ENCODE measurements at places on chromosomes 1 and 21.

DNA sequence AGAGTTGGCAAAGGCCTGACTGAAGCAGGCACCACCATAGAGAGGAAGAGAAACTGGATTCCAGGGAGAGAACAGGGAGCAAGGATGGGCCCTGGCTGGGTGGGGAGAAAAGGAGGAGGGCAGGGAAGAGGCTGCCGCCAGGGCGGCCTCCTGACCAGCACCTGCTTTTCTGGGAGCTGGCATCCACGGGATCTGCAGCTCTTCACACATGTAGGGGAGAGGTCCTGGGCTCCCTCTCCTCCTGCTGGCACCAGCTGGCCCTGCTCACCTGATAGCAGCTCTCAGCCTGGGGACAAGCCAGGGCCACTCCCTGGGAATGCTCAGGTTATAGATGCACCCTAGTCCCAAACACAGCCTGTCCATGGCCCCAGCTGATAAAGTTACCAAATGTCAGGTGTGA lies 39.9 kb downstream of the TEX35 start:
- H3K4me1 ChIP-seq = peaks cover under 1% of the 10 kb centered on the region
- no peaks in the 10 kb centered on the region for H3K36me3 ChIP-seq
- H3K4me3 ChIP-seq = no peak overlapping the region
- H3K27ac ChIP-seq = no peak overlapping the region

DNA sequence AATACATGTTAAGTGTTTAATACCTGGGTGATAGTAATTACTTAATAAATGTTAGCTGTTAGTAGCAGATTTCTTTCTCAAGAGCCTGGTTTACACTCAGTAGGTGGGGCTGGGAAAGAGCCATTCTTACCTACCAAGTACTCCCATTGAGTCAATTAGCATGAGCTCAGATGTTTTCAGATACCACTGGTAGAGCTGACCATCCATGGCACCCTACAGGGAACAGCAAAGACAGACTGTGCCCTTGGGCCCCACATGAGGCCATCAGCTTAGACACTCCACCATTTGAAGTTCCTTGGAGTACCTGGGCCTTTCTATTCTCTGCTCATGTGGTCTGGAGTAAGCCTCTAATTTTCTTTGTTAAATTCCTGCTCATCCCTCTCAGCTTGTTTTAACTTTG lies 179.3 kb downstream of the CACNA1E start:
- no peak overlapping the region for H3K4me3 ChIP-seq
- H3K27ac ChIP-seq = no peak overlapping the region
- no peaks in the 10 kb centered on the region for H3K36me3 ChIP-seq

- no peak overlapping the region for H3K27ac ChIP-seq
- H3K36me3 ChIP-seq = no peaks in the 10 kb centered on the region
- no peak overlapping the region for H3K4me3 ChIP-seq
These were observed 32.8 kb downstream of the WNT9A start for GRCh38 chr1:227914801-227915563.

DNA sequence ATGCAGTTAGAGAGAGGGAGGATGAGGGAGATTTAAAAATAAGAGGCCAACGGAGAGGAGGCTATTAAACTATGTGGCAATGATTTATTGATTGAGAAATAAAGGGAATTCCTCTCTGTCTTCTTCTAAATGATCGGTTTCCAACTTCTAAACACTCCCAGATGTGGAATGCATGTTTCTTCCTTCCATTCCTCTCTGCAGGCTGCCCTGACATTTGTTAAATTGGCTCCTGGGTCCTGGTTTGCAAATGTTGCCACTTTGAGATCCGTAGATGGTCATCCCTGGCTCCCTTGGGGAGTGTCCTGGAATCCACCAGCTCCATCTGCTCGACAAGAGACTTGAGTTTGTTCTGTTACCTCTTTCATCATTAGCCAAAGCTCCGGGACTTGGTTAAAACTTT lies 10.3 kb upstream of the C1orf198 start:
- H3K4me3 ChIP-seq = no peak overlapping the region
- H3K27ac ChIP-seq = no peak overlapping the region
- H3K36me3 ChIP-seq = no peaks in the 10 kb centered on the region
- DNase-seq = no peak
- H3K4me1 ChIP-seq = peaks cover 22% of the 10 kb centered on the region

DNA sequence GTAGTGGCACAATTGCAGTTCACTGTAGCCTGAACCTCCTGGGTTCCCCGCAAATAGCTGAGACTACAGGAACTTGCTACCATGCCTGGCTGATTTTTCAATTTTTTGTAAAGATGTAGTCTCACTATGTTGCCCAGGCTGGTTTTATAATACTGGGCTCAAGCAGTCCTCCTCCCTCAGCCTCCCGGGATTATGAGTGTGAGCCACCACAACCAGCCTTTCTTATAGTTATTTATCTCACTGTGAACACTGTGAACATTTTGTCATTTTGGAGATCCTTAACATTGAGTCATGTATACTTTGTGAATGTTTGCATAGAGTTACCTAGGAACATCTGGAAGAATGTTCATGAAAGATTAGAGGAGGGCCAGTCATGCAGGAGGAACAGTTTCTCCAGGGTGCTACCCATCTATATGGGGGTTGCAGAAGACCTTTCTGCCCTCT lies 127.1 kb upstream of the CACYBP start:
- H3K27ac ChIP-seq = no peak overlapping the region
- H3K36me3 ChIP-seq = no peaks in the 10 kb centered on the region
- H3K4me1 ChIP-seq = peaks cover 35% of the 10 kb centered on the region

DNA sequence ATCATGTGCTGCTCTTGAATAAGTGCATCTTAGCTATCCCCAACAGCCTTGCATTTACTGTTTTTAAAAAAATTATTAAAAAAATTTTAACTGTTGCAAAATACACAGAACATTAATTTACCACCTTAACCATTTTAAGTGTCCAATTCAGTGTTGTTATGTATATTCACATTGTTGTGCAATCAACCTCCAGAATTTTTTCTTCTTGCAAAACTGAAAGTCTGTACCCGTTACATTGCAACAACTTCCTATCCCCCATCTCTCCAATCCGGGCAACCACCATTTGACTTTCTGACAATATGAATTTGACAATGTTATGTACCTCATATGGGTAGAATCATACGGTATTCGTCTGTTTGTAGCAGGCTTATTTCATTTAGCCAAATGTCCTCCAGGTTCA lies 83.1 kb downstream of the FMN2 start:
- no peaks in the 10 kb centered on the region for H3K36me3 ChIP-seq
- no peaks in the 10 kb centered on the region for H3K4me1 ChIP-seq
- no peaks in the 10 kb centered on the region for H3K27me3 ChIP-seq
- H3K4me3 ChIP-seq = no peak overlapping the region
- DNase-seq = no peak

GRCh38 chr1:243343970-243344937 lies 88.4 kb downstream of the SDCCAG8 start:
- peaks cover 30% of the 10 kb centered on the region for H3K4me1 ChIP-seq
- H3K4me3 ChIP-seq = no peak overlapping the region
- DNase-seq = peak; percentile 74
- no peak overlapping the region for H3K27ac ChIP-seq
- no peaks in the 10 kb centered on the region for H3K27me3 ChIP-seq

GRCh38 chr1:15388201-15388880 lies 21.3 kb upstream of the EFHD2 start:
- DNase-seq = no peak
- no peak overlapping the region for H3K4me3 ChIP-seq
- peaks cover 26% of the 10 kb centered on the region for H3K4me1 ChIP-seq

DNA sequence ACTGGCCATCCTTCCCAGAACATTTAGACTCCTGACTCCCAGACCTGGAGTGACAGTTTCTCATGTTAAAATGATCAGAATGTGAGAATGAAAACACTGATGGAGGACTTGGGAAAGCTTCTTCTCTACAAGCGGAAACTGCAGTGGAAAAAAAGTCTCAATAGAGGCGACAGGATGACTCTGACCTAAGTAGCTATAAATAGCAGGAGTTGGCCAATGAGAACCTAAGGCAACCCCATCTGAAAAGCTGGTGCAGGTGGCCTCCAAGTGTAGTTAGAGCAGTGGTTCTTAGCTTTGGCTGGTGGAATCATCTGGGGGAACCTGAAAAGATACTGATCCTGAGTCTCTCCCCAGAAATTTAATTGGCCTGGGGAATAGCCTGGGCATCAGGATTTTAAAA lies 44.2 kb upstream of the EXOSC10 start:
- H3K4me1 ChIP-seq = no peaks in the 10 kb centered on the region
- no peaks in the 10 kb centered on the region for H3K27me3 ChIP-seq
- no peak for DNase-seq
- no peak overlapping the region for H3K4me3 ChIP-seq

GRCh38 chr1:166869318-166870099 lies 6.6 kb downstream of the TADA1 start:
- DNase-seq = no peak
- no peak overlapping the region for H3K4me3 ChIP-seq
- peaks cover 4% of the 10 kb centered on the region for H3K4me1 ChIP-seq
- peaks cover 27% of the 10 kb centered on the region for H3K36me3 ChIP-seq

GRCh38 chr1:177425199-177425598 lies 254.4 kb downstream of the BRINP2 start:
- H3K27ac ChIP-seq = no peak overlapping the region
- no peak overlapping the region for H3K4me3 ChIP-seq
- no peaks in the 10 kb centered on the region for H3K27me3 ChIP-seq

DNA sequence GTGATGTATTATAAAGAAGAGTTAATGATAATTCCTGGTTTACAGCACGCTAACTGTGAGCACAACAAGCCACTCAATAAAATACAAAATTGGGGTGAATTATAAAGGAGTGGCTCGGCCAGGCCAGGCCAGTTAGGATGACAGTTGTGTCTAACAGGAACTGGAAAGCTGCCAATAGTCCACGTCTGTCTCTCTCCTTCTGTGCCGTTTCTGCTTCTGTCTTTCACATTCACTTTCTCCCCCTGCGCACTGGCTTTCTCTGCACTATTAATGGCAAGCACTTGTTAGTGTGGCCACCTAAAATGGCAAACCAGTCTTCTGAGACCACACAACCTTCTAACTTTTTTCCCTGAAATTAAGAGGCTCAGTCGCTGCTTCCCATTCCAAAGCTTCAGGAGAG lies 394.3 kb downstream of the NTNG1 start:
- no peak overlapping the region for H3K4me3 ChIP-seq
- no peaks in the 10 kb centered on the region for H3K27me3 ChIP-seq
- H3K4me1 ChIP-seq = peaks cover 16% of the 10 kb centered on the region
- DNase-seq = no peak

DNA sequence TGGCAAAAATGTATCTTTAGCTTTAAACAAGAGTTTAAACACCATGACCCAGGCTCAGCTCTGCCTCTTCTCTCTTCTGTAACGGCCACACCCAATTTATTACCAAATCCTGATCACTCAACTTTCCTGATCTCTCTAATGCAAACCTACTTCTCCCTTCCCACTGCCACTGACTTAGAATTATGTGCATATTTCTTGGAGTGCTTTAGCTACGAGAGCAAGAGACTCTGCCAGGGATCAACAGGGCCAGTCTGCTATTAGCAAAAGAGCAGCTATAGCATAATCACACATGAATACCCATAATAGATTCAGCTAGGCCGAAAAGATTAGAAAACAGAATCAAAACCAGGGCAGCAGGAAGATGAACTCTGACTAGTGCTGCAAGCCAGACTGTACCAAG lies 215.5 kb downstream of the MRPL39 start:
- DNase-seq = no peak
- no peaks in the 10 kb centered on the region for H3K27me3 ChIP-seq
- no peak overlapping the region for H3K4me3 ChIP-seq
- H3K27ac ChIP-seq = no peak overlapping the region
- H3K36me3 ChIP-seq = no peaks in the 10 kb centered on the region

GRCh38 chr1:70990469-70991253 lies 57.0 kb downstream of the PTGER3 start:
- H3K27me3 ChIP-seq = no peaks in the 10 kb centered on the region
- H3K4me3 ChIP-seq = no peak overlapping the region
- no peak overlapping the region for H3K27ac ChIP-seq
- no peaks in the 10 kb centered on the region for H3K36me3 ChIP-seq
- H3K4me1 ChIP-seq = no peaks in the 10 kb centered on the region

DNA sequence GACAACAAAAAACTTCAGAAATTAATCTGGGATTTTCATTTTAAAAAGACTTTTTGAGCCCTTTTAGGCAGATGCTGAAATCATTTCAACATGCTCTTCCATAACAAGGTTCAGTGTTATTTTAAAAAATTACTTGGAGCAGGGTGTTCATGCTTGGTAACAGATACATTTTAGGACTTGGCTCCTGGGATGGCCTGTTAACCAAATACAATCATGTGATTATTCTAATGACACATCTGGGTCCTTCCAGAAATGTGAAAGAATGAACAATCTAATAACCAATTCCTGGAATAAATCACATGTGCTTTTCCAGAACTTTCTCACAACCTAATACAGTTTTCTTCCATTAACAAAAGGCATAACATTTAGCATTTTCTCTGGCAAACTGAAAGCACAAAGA lies 379.8 kb upstream of the RUNX1 start:
- H3K27me3 ChIP-seq = no peaks in the 10 kb centered on the region
- H3K36me3 ChIP-seq = no peaks in the 10 kb centered on the region
- no peak for DNase-seq
- no peak overlapping the region for H3K27ac ChIP-seq
- peaks cover 21% of the 10 kb centered on the region for H3K4me1 ChIP-seq

DNA sequence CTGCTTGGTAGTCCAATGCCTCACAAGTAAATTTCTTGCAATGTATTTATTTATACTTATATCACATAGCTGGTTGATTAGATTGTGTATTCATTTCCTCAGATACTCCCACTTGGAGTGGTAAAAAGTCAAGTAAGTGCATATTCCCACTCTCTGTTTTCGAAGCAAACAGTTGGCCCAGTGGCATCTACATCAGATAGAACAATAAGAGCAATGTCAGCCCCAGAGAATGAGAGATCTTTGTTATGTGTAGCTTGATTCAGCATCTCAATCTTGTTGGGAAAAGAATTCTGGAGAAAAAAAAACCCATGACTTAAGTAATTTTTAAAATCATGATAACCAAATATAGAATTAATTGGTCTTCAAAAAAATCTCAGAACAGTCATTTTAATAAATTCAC lies 25.5 kb downstream of the RGL1 start:
- no peaks in the 10 kb centered on the region for H3K36me3 ChIP-seq
- H3K27me3 ChIP-seq = no peaks in the 10 kb centered on the region
- H3K4me3 ChIP-seq = no peak overlapping the region

DNA sequence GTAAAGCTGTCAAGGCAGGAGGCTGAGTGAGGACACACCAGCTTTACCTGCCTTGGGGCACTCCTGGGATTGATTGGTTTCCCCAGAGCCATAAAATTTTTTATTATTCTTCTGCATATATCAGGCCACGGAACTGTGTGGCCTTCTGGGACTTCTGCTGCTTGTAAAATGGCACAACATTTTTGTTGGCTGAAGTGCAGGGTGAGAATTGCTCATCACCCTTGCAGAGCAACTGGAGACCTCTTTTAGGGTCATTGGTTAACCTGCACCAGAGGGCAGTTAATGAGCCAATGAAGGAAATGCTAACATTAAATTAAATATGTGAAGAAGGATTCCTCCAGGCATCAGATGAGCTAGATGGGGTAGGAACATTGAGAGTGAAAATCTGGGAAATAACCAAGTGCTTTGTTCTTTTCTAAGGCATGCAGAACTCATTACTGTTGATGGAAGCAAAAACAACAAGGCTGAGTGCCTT lies 87.7 kb downstream of the LTN1 start:
- no peak for DNase-seq
- no peaks in the 10 kb centered on the region for H3K36me3 ChIP-seq
- H3K27ac ChIP-seq = no peak overlapping the region
- H3K4me1 ChIP-seq = no peaks in the 10 kb centered on the region
- no peak overlapping the region for H3K4me3 ChIP-seq

Data from neural progenitor cell (in vitro differentiated cells).